ENCODE measurements at places on chromosomes 4 and X.

DNA sequence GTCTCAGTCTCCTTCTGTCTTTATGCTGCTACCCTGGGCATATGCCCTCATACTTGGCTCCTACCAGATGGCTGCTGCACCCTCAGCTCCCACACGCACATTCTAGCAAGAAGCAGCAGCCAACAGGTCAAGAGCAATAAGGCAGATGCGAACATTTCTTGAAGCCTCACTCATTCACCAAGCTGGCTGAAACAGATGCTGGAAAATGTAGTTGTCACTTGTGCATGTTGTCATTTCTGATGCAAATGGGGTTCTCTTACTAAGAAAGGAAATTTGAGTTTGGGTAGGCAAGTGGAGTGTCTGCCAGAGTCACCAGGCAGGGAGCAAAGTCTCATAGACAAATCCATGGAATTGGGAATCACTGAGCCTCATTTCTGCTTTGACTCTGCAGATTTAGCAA is 57.4 kb upstream of the SORBS2 start:
- no peak for DNase-seq

GRCh38 chrX:110563282-110563681 is 204.6 kb downstream of the RTL9 start:
- DNase-seq = no peak

DNA sequence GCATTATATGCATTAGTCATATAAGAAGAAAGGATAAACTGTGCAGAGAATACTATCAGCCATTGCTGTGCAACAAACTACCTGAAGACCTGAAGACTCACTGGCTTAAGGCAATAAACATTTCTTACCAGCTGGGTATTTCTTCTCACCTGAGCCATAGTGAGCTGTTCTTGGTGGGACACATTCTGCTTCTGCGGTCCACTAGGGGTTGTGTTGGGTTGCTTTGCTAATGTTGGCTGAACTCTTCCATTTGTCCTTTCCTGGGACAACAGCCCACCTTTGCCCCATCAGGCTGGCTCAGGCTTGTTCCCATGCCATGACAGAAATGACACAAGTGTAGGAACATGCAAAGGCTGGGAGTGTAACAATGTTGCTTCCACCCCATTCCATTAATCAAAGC is 388.6 kb downstream of the PCDH7 start:
- no peak for DNase-seq

GRCh38 chr4:169136796-169137557 is 126.9 kb upstream of the CBR4 start:
- DNase-seq = no peak

- no peak for DNase-seq
Measured at GRCh38 chrX:9902656-9903055, 64.5 kb upstream of the CLDN34 start.

- no peak for DNase-seq
Measured at GRCh38 chr4:23041501-23041900, 348.8 kb downstream of the GBA3 start.

DNA sequence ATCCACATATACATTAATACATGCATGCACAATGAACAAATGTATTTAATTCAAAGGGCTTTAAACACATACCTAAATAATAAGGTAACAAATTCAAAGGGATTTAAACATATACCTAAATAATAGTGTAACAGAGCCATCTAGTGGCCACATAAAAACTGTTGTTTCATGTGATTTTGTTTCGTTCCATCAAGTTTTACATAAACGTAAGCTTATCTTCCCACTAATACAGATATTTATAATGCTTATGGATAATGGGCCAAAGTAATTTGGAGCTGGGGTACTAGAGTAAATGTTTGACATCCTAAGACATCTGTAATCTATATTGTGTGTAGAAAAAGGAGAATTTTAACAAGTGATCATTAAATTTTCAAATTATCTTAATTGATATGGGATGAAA is 82.3 kb downstream of the PRSS12 start:
- no peak for DNase-seq

GRCh38 chr4:6281436-6282313 is 12.0 kb downstream of the WFS1 start:
- DNase-seq = no peak

GRCh38 chrX:118853596-118853995 is 30.0 kb downstream of the ZCCHC12 start:
- DNase-seq = no peak

DNA sequence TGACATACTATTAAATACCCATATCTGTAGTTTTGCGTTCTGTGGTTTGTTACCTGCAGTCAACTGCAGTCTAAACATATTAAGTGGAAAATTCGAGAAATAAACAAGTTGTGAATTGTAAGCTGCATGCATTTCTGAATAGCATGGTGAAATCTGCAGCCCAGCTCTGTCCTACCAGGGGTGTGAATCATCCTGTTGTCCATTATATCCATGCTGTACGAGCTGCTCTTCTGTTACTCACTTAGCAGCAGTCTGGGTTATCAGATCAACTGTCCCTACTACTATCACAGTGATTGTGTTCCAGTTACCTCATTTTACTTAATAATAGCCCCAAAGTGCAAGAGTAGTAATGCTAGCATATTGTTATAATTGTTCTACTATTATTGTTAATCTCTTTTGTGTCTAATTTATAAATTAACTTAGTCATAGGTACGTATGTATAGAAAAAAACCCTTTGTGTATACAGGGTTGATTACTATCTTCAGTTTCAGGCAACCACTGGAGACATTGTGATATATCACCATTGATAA is 173.7 kb upstream of the FAT4 start:
- no peak for DNase-seq

DNA sequence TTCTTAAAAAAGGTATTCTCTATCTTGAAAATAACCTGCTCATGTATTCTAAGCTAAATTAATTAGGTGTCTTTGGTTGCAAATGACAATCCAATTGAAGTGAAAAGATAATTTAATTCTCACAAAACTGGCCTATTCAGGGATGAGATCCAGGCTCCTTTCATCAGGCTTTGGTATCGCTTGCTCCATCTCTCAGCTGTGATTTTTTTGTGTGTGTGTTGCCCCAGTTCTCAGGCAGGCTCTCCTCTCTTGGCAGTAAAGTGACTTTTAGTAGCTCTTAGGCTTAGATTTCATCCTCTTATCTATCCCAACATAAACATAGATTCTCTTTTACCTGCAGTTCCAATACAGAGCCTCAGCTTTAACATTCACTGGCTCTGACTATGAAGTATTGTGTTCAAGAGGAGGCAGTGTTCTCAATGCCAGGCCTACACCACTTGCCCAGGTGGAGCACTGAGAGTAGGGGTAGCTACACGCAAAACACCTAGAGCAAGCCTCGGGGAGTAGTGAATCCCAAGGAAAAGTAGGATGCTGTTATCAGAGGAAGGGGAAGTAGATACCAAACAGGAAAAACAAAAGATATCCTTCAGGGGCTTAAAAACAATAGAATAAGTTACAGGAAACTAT is 392.4 kb upstream of the ATOH1 start:
- DNase-seq = no peak

- no peak for DNase-seq
Measured at GRCh38 chr4:176726803-176727202, 65.9 kb downstream of the VEGFC start.

GRCh38 chr4:73704314-73705055 is 35.9 kb upstream of the CXCL8 start:
- no peak for DNase-seq

DNA sequence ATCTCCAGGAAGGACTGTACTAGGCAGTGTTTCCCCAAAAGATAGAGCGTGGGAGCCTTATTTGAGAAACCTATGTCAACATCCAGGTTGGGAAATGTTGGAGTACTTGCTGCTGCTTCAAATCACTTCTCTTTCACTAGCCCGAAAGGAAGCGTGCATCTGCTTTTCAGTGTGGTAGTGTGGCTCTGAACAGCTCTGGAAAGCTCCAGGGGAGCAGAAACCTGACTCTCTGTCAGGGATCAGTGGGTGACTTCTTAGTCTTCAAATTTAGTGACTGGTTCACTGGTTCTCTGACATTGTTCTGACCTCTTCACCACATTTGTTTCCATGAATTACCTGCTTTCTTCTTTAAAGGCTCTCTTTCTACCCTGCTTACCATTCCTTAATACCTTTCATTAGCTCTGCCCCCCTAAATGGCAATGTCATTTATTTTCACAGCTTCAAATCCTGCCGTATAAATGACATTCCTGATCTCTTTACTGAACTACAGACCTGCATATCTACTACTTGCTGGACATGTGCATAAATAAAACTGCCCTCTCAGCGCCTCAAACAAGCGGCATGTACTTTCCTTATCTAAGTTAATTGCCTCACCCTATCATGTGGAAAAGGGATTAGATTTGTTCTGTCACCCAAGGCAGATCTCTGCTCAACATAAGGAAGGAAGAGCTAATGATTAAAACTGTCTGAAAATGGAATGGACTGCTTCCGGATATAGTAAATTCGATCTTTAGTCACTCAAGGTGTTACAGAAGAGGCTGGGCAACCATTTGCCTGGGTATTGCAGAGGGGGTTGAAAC is 37.0 kb downstream of the DLG3 start:
- no peak for DNase-seq

DNA sequence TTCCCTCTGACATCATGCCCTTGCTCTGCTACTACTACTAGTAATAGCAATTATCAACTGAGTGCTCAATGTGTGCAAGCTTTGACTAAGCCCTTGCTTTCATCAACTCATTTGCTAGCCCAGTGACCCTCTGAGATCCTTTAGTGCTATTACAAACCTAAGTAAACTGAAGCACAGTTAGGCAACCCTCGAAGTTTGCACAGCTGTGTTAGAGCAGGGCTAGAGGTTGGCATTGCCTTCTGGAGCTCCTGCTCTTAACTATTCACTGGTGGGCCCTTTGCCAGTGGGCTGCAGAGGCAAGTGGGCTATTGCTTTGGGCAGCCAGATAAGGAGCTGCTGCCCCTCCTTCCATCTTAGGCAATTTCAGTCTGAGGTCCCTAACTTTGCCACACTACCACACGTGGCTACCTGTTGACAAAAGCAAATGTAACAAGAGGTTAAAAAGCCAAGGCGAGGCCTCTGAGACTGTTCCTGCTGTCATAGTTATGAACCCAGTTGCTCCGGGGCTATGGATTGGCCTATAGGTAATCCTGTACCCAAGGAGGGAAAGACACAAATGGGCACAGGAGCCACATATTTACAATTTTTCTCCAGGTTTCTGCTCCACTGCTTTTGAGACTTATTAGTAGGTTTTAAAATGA is 41.5 kb upstream of the ANKRD50 start:
- no peak for DNase-seq

DNA sequence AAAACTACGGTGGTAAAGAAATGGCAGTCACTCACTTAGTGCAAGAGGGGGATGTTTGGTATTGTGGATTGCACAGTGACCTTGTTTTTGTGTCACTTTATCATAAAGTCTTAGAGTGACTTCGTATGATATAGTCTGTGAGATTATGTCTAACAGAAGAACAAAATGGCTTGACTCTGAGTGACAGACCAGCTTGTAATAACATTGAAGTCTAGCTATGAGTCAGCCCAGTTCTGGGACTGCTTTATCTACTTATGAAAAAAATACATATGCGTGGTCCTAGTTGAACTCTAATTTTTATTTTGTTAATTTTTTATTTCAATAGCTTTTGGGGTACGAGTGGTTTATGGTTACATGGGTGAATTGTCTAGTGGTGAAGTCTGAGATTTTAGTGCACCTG is 20.0 kb downstream of the DCLK2 start:
- no peak for DNase-seq

- DNase-seq = no peak
Measured at GRCh38 chrX:25674776-25675175, 463.4 kb upstream of the MAGEB18 start.

GRCh38 chr4:13656569-13657405 is 29.3 kb upstream of the BOD1L1 start:
- DNase-seq = peak; percentile 10

- DNase-seq = no peak
Measured at GRCh38 chr4:41465146-41465761, 72.7 kb upstream of the LIMCH1 start.

GRCh38 chr4:36029951-36030350 is 214.4 kb downstream of the ARAP2 start:
- no peak for DNase-seq

DNA sequence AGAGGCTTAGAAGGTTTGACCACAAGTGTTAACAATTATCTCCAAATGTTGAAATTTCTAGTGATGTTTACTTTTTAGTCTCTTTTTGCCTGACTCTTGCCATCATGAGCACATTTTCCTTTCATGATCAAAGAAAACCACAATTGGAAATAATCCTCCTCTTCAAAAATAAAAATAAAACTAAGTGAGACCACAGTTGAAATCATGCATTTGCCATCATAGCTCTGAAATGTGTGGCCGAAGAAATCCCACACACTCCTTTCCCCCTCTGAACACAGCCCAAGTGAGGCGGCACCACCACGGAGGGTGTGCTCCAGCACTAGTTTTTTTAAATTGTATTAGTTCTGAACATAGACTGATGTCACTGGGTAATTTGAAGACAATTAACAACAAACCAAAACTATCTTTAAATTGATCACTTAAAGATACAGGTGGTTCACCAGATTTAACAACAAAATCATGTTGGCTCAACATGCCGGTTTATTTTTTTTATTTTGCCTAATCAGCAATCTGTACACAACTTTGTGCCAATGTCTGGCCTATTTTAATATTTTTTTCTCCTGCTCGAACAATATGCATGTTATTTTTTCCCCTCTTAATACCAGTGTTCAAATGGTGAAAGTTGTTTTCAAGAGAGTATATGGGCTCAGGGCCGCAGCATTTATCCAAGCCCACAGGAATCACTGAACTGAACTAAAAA is 17.6 kb downstream of the APBB2 start:
- DNase-seq = no peak

GRCh38 chrX:130623518-130623917 is 221.7 kb downstream of the RBMX2 start:
- no peak for DNase-seq

GRCh38 chrX:48569958-48570357 is 4.3 kb upstream of the RBM3 start:
- DNase-seq = no peak

DNA sequence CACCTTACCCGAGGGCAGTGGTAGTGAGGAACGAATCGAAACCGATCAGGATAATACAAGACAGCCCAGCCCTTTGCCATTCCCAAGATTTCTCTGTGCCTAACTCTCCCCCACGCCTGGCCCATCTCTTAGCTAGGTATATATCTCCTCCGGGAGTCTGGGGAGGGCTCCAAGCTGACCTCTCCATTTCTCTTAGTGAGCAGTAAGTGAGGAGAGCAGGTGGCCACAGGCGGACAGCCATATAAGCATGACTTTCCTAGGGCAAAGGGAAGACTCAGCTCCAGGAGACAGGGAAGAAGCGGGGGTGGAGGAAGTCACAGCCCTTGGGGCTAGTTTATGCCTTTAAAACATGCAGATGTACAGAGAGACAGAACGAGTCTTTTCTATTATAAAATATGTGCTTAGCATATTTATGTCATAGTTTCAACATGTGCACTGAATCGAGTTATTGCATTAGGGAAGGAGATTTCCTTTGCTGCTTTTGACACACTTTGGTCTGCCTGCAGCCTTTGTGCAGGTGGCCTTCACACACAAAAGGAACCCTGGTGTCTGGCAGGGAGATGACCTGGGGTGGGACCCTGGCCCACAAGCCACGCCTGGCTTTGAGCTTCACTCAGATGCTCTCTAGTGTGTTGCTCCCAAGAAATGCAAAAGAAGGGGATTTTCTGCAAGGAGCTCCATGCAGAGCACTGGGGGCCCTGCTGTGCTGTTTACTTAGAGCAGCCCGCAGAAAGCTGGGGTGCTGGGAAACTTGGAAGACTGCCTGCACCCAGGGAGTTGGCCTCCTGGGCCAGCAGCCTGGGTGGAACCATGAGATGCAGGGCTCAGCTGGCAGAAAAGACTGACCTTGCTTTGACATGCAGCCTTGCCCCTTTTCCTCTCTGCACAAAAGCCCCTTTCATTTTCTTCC is 613.3 kb downstream of the BCOR start:
- DNase-seq = no peak

Measured in stimulated activated CD4-positive, alpha-beta T cell treated with anti-CD3 and anti-CD28 coated beads, Interleukin-15, amount 100 ng/mL, for 1 hour (primary cell).